ENCODE measurements at places on chromosomes 5 and 9. TPM values are rescaled to one million over a fixed set of nuclear protein-coding genes. Genes with fewer than 3 reads are reported as not detected.

- no peak for DNase-seq
Observed at GRCh38 chr5:2776337-2777302, 25.1 kb upstream of the IRX2 start.

DNA sequence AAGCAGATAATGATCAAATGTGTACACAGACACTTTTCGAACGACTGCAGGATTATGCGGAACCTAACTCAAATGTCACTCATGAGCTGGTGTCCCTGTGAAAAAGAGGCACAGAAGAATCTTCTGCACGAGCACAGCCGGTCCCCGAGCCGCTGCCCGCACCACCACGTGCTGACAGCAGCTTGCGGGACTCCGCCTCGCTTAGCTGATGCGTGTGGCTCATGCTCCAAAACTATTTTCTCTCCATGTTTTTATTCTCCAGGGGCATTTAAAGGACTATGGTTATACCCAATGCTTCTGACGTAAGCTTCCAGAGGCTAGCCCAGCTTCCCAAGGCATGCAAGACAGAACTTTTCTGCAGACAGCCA, 9.5 kb downstream of the SEC16A start:
- no peak for DNase-seq

DNA sequence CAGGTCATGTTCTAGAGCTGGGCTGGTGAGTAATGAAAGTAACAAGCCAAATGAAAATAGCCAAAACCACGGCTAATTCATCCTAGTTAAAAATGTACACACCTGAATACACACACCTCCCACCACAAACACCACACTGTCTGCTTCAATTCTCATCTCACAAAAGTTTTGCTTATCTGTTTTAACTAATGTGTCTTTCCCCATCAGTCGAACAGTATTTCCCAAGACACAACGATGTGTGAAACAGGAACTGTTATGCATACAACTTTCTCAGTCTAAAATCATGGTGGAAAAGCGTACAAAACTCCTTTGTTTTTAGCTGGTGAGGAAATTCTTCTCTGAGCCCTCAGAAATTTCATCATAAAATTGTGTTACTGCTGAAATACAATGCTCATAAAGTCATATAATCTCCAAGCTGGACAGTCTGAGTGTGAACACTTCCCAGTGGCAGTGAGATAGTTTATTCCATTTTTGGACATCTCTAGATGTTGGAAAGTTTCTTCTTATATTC, 242.4 kb downstream of the EFNA5 start:
- peak; percentile 55 for DNase-seq

ZNF483 gene
- 0.40 TPM for total RNA-seq

- no peak for DNase-seq
Observed at GRCh38 chr5:172823840-172824362, 10.2 kb upstream of the ERGIC1 start.
